LHCN-M2 (cell line): ENCODE measurements at places on chromosomes 6 and 20. TPM values are rescaled to one million over a fixed set of nuclear protein-coding genes. Genes with fewer than 3 reads are reported as not detected.

GRCh38 chr6:115733426-115733825 lies 327.3 kb downstream of the FRK start:
- DNase-seq, result no peak

- no peak for DNase-seq
Observed at GRCh38 chr6:79863566-79863965, 83.8 kb downstream of the ELOVL4 start.

DNA sequence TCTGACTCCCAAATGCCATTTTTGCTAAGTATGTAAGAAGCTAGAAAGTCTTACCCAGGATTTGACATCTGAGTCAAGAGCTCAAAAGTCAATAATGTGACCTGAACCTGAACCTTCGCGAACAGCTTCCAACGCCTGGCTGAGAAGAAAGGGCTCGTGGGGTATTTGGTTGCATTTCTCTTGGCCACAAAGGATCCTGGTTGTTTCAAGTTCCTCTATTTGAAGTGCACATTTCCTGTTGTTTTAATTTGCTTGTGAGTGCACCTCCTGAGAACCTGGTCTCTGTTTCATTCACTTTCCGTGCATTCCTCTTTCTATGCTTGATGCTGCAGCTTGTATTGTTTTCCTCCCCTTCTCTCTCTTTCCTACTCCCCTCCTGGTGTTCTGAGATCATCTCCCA lies 212.5 kb downstream of the FOXA2 start:
- no peak for DNase-seq

DNA sequence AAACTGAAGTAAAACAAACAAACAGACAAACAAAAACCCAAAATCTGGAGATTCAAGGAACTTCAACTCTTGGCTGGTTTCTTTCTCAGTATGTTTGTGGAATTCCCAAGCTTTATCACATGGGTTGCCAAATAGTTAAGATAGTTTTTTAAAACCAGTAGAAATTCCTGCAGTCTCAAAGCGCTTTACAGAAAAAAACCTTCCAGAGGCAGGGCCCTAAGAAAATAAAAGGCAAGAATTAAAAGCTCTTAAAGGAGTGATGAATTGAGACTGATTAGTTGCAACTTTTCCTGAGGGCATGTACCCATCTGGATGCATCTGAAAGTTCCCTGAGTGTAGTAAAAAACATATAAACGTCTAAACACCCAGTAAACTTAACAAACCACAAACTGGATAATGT lies 25.9 kb upstream of the PTCHD4 start:
- DNase-seq, result peak; percentile 26

DNA sequence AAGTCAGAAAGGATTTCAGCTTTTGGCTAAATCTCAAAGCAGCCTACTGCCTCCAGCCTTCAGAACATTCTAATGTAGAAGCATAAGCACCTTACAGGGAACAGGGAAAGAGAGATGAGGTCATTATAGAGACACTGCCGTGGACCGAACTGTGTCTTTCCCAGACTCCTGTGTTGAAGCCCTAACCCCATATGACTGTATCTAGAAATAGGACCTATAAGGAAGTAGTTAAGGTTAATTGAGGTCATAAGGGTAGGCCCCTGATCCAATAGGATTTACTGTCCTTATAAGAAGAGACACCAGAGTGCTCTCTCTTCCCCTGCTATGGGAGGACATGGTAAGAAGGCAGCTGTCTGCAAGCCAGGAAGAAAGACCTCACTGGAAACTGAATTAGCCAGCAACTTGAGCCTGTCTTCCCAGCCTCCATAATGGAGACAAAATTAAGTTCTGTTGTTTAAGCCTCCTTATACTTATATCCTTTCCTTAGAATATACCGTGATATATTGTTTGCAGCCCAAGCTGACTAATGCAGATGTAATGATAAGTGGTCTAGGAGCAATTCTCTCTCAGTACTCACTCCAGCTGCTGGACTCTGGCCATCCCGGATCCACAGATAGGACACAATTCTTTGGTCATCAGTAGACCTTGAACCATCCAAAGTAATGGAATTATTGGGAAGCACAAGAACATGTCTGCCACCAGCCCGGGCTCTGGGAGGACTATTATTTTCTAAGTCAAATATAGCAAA lies 71.4 kb downstream of the ALDH5A1 start:
- DNase-seq, result no peak

DNA sequence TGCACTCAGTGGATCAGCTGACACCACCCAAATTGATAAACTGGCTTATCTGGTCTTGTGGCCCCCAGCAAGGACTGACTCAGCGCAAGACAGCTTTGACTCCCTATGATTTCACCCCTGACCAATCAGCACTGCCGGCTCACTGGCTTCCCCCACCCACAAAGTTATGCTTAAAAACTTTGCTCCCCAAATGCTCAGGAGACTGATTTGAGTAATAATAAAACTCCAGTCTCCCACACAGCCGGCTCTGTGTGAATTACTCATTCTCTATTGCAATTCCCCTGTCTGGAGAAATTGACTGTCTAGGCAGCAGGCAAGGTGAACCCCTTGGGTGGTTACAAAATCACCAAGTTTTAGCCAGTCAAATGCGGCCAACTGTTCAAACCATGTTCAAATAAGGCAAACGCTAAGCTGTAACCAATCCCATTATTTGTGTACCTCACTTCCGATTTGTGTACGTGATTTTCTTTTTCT lies 32.5 kb downstream of the SLC22A2 start:
- no peak for DNase-seq

DNA sequence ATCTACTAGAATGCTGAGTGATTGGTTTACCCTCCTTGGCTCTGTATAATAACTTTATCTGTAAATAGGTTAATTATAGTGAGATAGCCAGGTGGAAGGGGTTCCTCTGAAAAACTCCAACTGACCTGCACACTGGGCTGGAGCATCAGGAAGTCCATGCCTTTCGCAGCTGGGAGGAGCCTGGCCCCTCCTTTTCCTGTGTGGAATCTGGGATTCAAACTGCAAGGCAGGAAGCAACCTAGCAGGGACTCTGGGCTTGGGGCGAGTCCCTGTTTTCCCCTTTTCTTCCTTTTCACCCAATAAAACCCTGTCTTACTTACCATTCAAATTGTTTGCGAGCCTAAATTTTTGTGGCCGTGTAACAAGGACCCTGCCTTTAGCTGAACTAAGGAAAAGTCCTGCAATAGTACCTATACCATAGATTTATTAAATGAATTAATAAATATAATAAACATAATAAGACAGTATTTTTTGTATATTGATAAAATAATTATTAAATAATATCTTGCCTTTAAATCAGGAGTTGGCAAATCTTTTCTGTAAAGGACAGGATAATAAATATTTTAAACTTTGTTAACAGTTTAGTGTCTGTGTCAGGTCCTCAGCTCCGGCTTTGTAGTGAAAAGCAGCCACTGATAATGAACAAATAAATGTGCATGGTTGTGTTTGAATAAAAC lies 406.2 kb upstream of the MMS22L start:
- DNase-seq, result no peak

DNA sequence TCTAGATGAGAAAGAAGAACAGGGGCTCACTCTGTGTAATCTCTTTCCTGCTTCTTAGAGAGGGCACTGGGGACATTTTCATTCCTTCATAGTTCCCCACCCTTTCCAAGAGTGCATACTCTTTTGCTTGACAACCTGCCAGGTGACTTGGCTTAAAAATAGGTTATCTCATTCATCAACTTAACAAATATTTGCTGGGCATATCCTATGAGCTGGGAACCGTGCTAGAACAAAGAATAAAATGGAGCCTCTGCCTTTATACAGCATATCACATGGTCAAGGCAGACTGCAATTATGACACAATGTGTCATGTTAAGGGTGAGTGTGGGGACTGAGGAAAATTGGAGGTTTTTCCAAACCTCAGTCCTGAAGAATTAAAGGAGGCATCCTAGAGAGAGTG lies 209.8 kb upstream of the FOXA2 start:
- no peak for DNase-seq

- no peak for DNase-seq
Observed at GRCh38 chr20:10681494-10681893, 7.7 kb upstream of the JAG1 start.

DNA sequence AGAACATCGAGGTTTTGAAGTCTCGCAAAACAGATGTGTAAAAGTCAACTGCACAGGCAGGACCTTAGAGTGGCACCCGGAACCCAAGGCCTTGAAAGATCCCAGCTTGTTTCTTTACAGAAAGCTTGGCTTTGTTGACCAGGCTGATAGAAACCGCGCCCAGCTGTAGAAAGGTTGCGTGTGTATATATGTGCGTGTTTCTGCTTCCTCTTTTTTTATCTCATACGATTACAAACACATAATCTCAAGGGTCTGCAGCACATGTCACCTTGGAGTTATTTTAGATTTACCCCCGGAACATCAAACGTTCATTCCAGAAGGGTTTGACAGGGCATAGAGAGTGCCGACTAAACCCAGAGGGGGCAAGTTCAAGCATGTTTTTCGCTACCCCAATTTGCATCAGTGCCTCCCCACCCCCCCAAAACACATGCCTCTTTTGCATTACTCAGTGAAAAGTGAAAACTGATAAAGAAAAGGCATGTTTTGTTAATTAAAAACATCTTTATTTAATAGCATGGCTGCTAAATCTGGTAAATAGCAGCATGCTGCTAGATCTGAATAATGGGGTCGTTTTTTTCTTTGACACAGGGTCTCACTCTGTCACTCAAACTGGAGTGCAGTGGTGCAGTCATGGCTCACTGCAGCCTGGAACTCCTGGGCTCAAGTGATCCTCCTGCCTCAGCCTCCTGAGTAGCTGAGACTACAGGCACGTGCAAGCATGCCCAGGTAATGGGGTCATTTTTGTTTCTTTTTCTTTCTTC lies 33.2 kb upstream of the NCOA3 start:
- DNase-seq, result no peak

DNA sequence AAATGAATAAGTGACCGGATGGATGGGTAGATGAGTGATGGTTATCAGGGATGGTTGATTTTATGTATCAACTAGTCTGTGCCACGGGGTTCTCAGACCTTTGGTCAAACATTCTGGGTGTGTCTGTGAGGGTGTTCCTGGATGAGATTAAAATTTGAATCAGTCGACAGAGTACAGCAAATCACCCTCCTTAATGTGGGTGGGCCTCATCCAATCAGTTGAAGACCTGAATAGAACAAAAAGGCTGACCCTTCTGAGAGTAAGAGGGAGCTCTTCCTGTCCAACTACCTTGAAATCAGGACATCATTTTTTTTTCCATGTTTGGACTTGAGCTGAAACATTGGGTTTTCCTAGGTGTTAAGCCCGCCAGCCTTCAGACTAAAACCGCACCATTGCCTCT lies 136.4 kb upstream of the ATXN1 start:
- DNase-seq, result no peak

GRCh38 chr6:121143476-121143875 lies 190.8 kb downstream of the TBC1D32 start:
- peak; percentile 64 for DNase-seq

DNA sequence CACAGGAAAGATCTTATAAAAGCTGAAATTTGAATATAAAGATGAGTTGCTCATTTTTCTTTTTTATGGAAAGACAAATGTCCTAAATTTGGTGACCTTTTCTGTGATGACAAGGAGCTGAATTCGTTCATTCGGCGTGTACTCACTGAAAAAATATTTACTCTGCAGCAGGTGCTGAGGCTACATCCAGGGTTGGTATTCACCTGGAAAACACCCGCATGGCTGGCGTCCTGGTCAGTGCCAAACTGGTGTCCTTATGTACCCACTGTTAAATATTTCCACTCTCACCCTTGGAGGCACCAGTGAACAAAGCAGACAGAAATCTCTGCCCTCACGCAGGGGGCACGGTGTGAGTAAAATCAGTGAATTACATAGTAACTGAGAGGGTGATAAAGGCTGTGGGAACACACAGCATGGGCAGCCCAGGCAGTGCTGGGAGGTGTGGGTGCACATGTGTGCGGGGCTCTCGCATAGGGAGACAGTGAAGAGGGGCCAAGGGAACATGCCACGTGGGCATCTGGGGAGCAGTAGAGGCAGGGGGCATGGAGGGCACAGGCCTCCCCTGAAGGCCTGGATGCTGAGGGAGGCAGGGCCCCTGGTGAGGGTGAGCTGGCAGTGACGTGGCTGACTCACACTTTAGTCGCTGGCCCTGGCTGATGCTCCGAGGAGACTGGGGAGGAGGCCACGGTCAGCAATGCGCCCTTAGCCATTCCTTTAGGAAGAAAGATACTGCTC lies 89.7 kb downstream of the INSM1 start:
- DNase-seq, result peak; percentile 14

- DNase-seq, result no peak
Observed at GRCh38 chr20:23332467-23332866, 18.1 kb upstream of the NXT1 start.

GRCh38 chr6:89290401-89291155 lies 24.5 kb downstream of the GABRR2 start:
- no peak for DNase-seq

GRCh38 chr6:26553264-26553634 lies 15.1 kb downstream of the HMGN4 start:
- peak; percentile 70 for DNase-seq

DNA sequence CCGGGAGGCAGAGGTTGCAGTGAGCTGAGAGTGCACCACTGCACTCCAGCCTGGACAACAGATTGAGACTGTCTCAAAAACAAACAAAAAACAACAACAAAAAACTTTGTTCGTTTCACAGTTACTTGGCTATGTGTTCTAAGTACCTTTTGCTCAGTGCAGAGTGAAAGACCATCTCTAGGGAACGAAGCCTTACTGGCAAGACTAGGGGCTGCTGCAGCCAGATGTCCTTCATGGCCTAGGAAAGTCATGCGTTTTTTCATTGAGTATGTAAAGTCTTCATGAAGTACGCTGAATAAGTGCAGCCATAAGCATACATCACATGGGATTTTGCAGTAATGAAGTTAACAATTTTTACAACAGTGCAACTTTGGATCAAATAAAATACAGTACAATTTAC lies 111.1 kb downstream of the JARID2 start:
- DNase-seq, result no peak

- no peak for DNase-seq
Observed at GRCh38 chr20:43899274-43900120, 15.2 kb upstream of the TOX2 start.

DNA sequence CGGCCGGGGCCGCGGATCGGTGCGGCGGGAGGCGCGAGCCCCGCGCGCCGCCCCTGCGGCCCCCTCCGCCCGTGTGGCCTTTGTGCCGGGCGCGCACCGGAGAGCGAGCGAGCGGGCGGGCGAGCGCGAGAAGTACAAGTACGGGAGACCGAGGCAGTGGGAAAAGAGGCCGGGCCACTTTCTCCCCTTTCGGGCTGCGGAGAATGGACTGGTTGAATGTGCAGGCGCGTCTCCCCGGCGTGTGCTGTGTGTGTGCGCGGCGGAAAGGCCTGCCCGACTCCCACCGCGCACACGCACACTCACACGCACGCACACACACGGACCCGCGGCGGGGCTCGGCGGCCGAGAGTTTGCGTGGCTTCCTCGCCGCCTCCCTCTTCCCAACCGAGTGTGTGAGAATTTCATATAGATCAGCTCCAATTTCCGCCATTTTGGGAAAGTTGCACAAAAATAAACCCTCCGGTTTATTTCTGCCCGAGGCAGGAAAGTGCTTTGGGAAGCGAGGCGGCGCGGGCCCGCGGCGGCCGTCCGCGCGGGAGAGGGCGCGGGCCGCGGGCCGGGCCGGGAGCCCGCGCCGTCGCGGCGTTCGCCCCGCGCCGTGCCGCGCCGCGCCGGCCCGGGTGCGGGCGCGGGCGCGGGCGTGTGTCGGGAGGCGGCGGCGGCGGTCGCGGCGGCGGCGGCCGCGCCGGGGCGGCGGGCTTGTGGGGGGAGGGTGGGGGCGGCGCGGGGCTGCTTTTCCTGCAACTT lies 1.1 kb downstream of the L3MBTL3 start:
- DNase-seq, result peak; percentile 39

BPIFB4 gene
- not detected in 2 replicates for total RNA-seq

LY6G6C gene
- total RNA-seq, result 0.51 TPM in 1 of 2 replicates, not detected in the other

TMEM217 gene
- total RNA-seq, result 0.40 and 0.51 TPM in 2 replicates

NRSN1 gene
- not detected in 2 replicates for total RNA-seq

SULF2 gene
- total RNA-seq, result 2.4 and 3.2 TPM in 2 replicates

MLIP gene
- total RNA-seq, result 1.8 and 4.3 TPM in 2 replicates

HTR1E gene
- total RNA-seq, result not detected in 2 replicates

PHACTR1 gene
- total RNA-seq, result 11.0 and 12.0 TPM in 2 replicates
